ENCODE measurements at places on chromosomes 16 and 17.
A peak's percentile ranks its signal among the peaks of the same experiment; 100 is the strongest.

- H3K4me3 ChIP-seq = peak overlapping the region; percentile 89
- H3K27me3 ChIP-seq = no peaks in the 10 kb centered on the region
Measured at GRCh38 chr16:28846933-28847273, 755 bp upstream of the TUFM start.

- H3K27ac ChIP-seq = no peak overlapping the region
- no peaks in the 10 kb centered on the region for H3K4me1 ChIP-seq
- no peaks in the 10 kb centered on the region for H3K27me3 ChIP-seq
- H3K4me3 ChIP-seq = no peak overlapping the region
- no peak for DNase-seq
Measured at GRCh38 chr16:59748531-59748930, 1014.4 kb upstream of the GOT2 start.

GRCh38 chr17:54876656-54877195 is 23.9 kb upstream of the TOM1L1 start:
- H3K27me3 ChIP-seq = no peaks in the 10 kb centered on the region
- H3K27ac ChIP-seq = no peak overlapping the region
- no peak overlapping the region for H3K4me3 ChIP-seq
- no peaks in the 10 kb centered on the region for H3K36me3 ChIP-seq
- H3K4me1 ChIP-seq = no peaks in the 10 kb centered on the region

- no peak for DNase-seq
- no peaks in the 10 kb centered on the region for H3K4me1 ChIP-seq
- H3K27ac ChIP-seq = no peak overlapping the region
- H3K27me3 ChIP-seq = no peaks in the 10 kb centered on the region
Measured at GRCh38 chr16:49455991-49456745, 82.6 kb downstream of the C16orf78 start.
